ENCODE measurements at places on chromosomes 12 and 14.

DNA sequence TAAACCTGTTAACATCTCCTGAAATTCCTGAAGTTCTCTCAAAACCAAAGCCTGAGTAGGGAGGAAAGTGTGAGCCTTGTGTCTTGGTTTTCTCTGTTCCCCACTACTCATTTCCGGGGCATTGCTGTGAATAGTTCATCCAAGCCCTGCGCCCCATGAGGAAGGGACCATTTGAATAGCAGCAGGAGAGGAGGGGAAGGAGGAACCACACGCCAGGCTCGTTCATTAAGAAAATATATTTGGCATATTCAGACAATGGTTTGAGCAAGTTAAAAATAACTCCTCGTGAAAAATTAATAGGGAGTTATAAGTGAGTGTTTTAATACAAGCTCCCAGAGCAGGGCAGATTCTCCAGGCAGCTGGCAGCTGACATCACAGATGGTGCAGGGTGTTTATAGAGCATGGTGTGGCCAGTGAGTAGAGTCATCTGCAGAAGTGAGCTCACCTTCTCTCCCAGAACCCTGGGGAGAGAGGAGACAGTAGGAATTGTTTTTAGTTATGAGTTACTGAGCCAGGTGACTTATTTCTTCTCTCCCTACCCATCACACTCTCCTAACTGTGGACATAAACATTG lies 29.5 kb upstream of the CISTR start:
- DNase-seq, result no peak

DNA sequence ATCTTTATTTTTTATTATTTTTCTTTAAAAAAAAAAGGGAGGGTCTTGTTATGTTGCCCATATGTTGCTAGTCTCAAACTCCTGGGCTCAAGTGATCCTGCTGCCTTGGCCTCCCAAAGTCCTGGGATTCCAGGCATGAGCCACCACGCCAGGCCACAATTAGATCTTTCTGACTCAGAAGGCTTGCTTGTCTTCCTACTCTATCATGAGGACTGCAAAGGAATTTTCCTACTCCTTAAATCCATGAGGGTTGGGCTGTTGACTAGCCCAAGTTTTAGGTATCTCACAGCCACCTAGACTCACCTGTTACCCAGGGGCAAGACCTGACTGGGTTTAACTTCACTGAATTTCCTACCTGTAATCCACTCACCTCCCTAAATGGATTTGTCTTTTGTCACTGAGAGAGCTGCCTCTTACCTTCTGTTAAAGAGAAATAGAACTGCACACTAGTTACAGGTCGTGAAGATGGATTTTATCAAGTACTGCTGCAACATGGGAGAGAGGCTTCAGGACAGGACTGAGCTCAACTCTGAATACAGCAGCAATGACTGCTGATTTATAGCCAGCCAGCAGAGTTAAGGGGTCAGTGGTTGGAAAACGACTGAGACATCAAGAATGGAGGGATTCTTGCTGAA lies 72.3 kb downstream of the B4GALNT3 start:
- no peak for DNase-seq

- DNase-seq, result peak; percentile 3
Measured at GRCh38 chr12:130606231-130606630, 109.9 kb downstream of the RIMBP2 start.

DNA sequence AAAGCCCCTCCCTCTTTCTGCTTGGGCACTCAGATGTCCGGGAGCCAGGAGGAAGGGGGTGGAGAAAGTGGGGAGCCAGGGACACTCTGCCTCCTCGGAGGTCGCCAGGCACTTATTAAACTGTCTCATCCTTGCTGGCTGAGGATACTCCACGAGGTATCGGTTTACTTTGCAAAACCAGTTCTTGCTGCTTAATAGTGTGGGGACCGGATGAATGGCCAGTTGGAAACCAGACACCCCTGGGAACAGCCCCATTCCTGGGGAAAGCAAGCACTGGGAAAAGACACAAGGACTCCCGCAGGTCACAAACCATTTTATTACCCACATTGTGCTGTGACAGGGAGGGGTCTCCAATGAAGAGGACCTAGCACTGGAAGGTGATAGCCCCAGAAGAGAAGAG lies 34.2 kb downstream of the CCDC88C start:
- DNase-seq, result no peak

- DNase-seq, result no peak
Measured at GRCh38 chr14:58572863-58573262, 64.9 kb upstream of the DACT1 start.

- no peak for DNase-seq
Measured at GRCh38 chr12:114692186-114693058, 8.4 kb upstream of the TBX3 start.

DNA sequence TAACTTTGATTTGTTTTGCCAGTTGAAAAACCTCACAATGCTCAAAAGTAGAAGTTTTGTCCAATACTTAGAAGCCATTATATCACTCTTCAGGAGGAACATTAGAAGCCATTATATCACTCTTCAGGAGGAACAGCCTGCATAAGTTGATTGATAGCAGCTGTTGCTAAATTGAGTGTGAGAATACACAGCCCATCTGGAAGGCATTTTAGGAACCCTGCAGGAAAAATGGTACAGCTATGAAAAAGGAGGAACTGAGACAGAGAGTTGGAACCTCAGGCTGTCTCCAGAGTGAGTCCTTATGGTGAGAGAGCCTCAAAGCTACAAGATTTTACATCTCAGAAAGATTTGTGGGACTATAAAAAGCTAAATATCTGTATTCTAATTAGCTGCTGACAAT lies 207.0 kb downstream of the MYRFL start:
- no peak for DNase-seq

GRCh38 chr12:70847871-70848270 lies 72.7 kb downstream of the PTPRR start:
- DNase-seq, result no peak

DNA sequence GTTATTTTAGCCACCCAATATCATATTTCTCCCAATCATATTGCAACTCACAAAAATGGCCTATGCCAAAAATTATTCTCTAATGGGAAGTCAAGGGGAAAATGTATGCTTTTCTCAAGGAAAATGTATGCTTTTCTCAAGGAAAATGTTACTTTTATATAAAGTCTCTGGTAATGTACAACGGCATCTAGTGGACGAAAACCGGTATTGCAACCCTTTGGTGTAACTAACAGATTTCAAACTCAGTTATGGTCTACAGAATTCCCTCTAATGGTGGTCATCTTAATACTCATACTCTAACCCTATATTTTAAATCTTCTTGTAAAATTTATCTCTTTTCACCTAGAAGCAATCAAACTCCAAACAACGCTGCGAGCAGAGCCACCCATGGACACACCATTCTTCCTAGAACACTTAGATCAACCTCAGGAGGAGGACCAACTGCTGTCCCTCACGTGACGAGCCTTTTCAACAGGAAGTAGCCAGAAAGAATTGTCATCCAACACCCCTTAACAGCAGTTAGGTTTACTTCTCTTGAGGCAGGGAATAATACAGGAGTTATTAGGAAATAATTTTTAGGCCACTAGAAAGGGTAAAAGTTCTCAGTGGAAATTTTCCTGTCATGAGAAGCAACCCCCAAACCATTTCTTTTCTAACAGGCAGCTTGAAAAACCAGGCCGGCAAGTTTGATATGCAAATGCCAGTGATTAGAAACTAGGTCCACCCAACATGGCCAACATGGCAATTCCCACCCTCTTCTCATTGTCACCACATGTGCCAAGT lies 20.1 kb downstream of the APOBEC1 start:
- no peak for DNase-seq

DNA sequence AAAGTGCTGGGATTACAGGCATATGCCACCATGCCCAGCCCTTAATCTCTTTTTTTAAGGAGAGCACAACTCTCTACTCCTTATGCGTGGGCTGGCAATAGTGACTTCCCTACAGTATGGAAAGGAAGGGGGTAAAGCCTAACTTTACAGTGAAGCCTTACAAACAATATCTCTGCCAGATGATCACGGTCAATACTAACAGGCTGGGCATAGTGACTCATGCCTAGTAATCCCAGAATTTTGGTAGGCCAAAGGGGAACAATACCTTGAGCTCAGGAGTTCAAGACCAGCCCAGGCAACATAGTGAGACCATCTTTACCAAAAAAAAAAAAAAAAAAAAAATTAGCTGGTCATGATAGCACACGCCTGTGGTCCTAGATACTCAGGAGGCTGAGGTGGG lies 5.6 kb downstream of the PYM1 start:
- no peak for DNase-seq

GRCh38 chr12:103901518-103902173 lies 28.6 kb upstream of the HSP90B1 start:
- DNase-seq, result no peak

GRCh38 chr14:95208598-95208997 lies 51.3 kb upstream of the DICER1 start:
- no peak for DNase-seq

GRCh38 chr12:13390381-13390861 lies 193.9 kb downstream of the EMP1 start:
- peak; percentile 83 for DNase-seq

DNA sequence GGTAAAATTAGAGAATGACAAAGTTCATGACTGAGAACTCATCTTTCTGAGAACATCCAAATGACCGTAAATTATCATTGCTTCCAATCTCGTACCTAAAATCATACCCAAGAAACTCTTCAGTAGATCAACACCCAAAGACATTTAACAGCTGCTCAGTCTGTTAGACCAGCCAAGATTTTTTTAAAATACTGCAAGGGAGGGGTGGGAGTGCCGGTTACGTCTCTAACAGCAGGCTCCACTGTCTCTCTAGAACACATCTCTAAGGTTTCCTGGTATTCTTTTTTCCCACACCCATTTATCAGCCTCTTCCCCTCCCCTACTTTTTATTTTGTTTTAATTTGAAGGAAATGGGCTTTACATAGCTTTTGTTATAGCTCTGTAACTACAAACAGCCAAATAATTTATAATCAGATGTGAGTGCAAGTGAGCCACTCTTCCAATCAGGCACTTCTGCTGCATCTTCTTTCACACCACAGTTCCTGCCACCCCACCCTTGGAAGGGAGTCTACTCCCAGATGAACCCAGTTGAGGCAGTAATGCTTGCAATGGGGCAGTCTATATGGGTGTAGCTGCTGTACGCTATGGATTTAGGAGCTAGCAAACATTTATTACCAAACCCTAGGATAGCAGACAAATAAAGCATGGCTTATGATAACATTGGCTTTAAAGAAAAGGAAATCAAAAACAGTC lies 21.9 kb downstream of the PTPRB start:
- no peak for DNase-seq

DNA sequence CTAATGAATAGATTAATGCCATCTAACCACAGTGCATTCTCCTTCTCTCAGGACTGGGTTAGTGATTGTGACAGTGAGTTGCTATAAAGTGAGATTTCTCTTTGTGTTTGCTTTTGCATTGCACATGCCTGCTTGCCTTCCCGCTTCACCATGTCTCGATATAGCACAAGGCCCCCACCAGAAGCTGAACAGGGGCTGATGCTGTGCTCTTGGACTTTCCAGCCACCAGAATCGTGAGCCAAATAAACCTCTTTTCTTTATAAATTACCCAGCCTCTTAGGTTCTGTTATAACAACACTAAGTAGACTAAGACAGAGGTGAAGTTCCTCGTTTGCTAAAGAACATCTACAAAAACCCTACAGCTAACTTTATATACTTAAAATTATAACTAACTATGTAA lies 173.0 kb downstream of the KIF26A start:
- no peak for DNase-seq

DNA sequence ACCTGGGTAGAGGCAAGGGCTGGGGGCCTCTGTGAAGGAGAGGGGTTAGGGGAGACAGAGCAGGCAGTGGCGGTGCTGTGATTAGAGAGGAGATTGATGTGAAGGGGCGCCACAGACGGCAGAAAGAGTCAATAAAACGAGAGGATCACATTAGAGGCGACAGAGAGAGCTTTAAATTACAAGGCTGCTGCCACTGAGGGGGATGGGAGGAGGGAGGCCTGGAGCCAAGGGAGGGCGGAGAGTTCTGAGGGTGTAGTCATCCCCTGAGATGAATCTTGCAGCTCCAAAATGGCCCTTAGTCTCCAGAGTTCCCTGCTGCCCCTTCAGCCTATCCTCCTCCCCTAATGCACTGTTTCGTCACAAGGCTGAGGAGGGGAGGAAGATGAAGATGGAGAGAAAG lies 12.8 kb downstream of the ZFHX2 start:
- no peak for DNase-seq

DNA sequence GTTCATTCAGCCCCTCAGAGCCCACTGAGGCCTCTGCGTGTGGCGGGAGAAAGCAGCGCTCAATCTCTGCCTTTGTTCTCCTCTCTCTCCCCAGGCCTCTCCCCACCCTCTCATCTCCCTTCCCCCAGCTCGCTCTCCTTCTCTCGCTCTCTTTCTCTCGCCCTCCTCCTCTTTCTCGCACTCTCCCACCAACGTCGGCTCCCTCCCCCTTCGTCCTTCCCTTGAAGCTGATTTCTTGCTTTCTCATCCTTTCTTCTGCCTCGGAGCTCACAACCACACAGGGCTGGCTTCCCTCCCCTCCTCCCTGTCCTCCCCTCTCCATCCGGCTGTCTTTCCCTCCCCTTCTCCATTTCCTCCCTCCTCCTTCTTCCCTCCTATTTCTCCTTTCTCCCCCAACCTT lies 96.4 kb downstream of the LRRC74A start:
- no peak for DNase-seq
